ENCODE measurements at places on chromosomes 13 and 19.

DNA sequence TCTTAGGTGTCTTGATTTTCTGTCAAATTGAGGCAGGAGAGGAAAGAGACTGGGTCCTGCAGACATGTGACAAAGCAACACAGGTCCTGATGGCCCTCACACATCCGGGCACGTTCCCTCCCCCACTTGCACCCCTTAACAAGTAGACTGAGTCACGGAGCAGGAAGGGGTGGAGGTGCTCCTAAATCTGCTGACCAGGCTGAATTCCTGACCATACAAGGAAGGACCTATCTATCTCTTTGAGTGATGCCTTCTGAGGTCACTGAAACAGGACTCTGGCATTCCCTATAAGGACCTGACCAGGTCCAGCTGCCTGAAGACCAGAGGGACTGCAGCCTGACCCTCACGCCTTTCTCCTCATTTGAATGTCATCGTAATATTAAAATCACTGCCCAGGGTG, 250.3 kb downstream of the COL4A1 start:
- no peak for DNase-seq

DNA sequence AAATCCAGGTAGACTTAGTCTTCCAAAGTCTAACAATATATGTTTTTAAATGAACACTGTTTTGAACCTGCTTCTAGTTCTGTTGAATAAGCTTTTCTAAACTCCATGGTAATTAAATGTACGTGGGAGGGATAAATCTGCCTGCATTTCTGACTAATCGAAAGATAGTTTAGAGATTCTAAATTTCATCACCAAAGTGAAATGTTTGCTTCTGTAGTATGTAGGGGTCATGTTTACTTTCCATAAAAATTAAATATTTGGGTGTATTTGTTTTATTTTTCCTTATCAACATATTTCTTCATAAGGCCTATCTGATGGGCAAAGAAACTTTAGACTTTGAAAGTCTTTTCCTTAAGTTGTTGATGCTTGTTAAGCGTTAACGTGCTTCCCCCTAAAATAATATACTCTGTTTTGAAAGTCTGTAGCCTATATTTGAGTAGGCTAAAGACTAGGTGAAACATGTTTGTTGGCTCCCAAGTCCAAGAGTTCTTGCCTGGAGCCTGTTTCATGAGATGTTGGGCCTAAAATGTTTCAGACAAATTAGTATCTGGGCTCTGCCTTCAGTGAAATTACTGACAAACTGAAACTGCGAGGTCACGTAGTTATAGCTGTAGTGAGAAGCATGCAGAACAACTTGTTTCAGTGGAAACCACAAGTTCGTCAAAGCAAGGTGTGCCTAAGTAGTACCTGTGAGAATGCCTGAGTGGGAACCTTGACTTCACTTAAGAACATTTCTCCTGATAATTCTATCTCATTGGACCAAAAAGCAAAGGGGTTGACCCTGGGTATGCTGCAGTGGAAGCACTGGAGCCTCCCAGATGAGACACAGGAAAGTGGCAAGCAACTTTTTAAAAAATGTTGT, 126.2 kb downstream of the LMO7 start:
- no peak for DNase-seq

DNA sequence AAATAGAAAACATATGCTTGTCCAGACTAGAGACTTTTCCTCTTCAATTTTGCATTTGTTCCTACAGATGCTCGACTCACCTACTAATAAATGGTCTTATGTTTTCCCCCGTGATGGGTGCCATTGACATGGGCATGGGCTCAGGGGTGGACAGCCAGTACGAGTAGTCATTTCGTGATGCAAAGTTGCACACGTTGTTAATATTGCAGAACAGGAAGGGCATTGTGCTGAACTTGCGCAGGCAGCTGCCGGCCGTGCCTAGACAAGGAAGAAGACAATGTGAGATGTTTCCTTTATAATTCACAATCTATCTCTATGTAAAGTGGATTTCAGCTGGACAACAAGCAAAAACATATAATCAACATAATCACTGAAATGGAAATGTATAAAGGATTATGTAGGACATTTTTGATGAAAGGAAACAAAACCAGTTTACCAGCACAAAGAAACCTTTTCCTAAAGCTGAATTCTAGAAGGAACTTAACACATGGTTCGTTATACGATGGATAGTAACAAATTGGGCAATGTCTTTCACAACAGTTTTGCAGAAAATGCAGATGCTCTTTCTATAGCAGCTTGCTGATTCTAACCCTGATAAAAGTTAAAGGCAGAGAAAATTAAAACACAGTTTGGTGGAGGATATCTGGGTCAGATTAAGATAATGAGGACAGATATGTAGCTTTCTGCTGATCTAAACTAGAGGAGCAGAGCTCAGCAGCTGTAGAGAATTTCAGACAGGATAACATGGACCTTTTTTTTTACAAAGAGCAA, 145.7 kb downstream of the COL4A1 start:
- no peak for DNase-seq

- DNase-seq: no peak
These were observed 528 bp upstream of the CHST8 start for GRCh38 chr19:33621065-33621785.

DNA sequence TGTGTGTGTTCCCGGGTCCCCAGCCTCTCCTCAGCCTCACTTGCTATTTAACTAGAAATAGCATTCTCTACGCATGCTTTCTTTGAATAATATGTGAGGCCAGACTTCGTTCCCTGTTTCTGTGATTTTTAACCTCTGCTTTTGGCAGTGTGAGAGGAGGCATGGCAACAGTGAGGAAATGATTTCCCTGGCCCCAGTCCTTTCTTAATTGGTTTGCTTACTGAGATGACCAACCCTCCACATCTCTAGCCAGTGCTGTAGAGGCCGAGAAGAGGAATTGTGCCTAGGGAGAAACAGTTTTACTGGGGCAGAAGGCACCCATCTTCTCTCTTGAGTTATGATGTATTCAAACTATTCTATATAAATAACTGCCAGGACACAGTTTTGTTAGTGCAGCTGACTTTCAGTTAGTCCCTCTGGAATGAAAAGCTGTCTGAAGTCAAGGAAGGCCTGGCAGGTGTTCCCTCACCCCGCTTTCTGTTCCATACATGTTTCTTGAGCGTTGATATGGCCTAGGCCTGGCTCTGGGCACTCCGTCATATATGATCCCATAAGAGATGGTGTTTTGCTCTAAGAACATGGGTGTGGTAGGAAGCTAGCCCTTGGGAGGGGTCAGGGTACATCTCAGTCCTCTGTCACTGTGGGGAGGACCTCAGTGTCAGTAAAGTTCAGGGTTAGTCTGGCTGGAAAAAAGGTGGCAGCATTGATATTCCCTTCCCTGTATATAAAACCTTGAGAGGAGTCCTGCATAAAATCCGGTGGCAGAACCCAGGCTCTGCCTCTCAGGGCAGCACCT, 73.7 kb upstream of the NPAS1 start:
- DNase-seq: no peak

- no peak for DNase-seq
These were observed 67.8 kb downstream of the DGKH start for GRCh38 chr13:42116225-42116624.

GRCh38 chr19:11019824-11020223, 59.0 kb downstream of the SMARCA4 start:
- DNase-seq: no peak

Measured in activated T-cell treated with anti-CD3 and anti-CD28 coated beads for 48 hours (primary cell).